ENCODE measurements at places on chromosomes 2 and 18.

GRCh38 chr2:61993422-61994024, 88.0 kb downstream of the COMMD1 start:
- no peak for DNase-seq

DNA sequence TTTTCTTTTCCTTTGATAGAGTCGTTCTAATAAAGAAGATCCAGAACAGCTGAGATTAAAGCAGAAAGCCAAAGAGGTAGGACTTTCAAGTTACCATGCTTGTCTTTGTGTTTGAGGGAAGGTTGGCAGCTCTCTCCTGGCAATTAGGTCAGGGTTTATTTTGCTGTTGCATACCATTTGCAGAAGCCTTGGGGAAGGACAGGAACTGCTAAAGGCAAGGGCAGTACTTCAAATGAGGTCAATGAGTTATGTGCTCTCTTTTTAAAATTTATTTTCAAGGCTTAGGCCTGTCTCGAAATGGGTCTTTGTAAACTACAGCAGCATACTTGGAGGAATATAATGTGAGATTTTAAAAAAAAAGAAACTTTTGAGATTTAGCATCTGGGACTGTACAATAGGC, 108.9 kb downstream of the TAF4B start:
- DNase-seq: no peak

DNA sequence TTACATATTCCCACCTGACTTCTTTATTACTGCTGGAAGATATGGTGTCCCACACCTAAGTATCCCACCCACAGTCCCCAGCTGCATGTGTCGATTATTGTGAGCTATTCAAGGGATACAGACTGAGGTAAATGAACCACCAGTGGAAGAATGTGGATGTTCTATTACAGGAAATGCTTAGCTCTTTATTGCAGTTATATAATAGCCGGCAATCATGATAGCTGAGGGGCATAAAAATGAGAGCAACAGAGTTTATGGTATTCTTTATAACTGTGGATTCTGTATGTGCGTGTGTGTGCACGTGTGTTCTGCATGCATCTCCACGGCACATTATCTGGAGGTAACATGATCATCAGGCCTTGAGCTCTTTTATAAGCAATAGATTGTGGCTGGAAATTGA, 198.9 kb downstream of the NEDD4L start:
- no peak for DNase-seq

DNA sequence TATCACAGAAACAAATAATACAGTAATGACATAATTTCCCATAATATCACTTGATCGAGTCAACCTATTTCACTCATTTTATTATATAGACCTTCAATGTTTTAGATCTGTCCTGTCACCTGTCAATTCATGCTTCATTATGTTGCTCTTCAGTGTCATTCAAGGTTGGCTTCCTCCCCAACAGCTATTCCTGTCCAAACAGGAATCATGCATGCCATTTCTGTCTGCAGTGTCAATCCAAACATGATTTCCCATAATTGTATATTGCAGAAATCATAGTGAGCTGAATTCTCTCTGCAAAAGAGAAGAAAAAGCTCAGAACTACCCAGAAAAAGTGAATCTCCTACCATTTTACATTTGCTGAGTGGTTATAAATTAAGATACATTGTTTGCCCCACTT, 628.6 kb downstream of the NR4A2 start:
- no peak for DNase-seq

- DNase-seq: no peak
Observed at GRCh38 chr2:110869472-110870446, 137.4 kb downstream of the ACOXL start.

DNA sequence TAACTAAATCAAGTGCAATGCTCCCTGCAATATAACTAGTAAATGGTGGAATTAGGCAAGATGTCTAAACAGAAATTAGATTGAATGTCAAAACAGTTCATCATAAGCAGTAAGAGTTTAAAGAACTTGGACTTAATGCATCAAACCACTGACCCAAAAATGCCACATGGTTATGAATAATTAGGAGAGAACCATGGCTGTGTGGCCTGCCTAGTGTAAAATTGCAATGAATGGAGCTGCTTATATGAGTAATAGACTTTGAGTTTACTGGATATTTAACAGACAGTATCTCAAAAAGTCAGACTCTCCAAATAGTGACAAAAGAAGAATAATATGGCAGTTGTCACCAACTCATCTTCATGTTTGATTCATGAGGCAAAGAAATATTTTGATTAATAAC, 101.6 kb upstream of the COL5A2 start:
- DNase-seq: no peak

DNA sequence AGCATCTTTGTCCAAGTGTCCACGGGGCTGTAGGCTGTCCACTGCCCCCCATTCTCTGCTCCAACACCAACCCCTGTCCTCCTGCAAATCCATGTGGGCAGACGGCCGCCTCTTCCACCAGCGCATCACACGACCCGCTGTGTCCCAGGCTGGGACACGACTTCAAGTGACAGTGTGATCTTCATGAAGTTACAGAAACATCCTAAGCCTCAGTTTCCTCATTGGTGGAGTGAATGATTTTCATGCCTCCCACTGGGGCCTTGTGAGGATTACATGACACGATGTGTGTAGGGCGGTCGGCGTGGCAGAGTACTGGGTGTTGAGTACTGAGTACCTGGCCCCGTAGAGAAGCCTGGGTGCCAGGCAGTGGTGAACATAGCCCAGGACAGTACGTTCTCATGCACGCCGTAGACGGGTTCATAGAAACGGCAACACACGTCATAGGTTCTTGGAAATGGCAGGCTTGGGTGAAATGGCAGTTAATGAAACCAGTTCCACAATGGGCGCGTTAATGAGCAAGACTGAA, 9.3 kb upstream of the ALLC start:
- no peak for DNase-seq

- DNase-seq: no peak
Observed at GRCh38 chr2:41965909-41966295, 81.9 kb upstream of the PKDCC start.

DNA sequence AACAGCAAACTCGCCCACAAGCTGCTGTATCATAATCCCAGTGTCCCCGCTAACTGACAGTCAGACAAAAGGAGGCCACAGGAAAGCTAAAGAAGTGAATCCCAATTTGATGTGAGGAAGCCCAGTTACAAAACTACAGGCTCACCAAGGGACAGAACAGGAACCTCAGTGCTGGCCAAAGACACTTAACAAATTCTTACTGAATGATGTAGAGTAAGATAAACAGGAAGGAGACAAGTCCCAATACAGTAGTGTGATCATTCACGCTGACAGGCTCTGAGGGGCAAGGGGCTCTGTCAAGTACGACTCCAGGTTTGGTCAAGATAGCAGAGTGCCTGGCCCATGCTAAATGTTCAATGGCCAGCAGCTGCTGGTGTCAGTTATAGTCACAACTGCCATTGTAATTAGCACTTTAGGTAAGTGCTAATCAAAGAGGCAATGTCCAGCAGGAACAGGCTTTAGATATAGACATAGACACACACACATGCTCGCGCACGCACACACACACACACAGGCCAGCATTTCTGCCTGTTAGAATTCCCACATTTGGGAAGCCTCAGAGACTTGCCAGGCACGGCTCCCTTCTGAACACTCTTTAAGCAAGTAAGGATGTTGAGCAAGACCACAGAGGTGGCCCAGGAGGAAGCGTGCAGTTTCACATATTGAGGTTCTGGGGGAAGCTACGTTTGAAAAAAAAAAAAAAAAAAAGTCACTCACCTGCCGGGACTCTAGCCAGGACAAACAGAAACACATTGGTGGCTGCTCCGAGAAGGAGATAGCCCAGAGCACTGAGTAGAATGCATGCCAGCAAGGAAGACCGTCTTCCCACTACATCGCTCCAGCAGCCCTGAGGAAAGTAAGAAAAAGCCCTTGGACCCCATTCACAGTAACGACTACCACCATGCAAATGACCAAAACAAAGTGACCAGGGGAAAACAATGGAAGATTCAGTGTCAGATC, 35.4 kb upstream of the TMEM182 start:
- no peak for DNase-seq
